ENCODE measurements at places on chromosomes 7 and 10.

DNA sequence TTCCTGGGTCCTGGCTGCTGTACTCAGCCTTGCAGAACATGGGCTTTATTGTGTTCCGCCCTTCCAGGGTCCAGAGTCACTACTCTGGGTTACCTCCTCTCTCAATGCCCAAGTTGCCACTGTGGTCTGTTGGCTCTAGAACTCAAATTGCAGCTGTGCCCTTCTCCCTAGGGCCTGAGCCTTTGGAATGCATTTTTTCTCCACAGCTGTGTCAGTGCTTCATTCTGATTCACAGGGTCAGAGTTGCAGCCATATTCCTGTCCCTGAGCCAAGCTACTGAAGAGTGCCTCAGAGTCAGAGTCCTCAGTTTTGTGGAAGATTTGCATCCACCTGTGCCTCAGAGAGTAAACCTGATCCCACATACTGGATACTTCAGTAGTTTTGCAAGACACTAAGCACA, 167.5 kb downstream of the ITGB1 start:
- DNase-seq, result no peak

DNA sequence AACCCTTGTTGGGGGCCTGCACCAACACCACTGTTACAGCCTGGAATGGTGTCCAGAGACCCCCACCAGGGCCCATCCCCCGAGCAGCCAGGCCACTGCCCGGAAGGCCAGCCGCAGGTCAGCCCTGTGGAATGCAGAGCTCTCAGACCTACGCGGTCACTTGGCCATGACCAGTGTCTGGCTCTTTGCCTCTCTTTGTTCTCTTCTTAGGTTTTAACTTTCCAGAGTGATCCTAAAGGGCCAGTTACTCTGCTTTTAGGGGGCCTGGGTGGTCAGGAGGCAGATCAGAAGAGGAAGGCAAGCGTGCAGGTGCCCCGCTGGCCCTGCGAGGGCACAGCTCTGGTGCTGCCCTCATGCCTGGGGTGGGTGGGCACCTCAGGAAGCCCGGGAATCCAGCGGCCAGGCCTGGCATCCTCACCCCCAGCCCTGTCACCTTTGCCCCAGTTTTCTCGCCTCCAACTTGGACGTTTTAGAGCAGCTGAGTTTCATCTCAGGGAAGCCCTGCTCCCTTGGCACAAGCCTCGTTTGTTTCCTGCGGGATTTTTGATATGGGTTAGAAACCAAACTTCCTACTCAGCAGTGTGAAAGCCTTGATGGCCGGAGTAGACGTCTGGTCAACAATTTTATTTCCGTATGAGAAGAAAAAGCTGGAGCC, 62.5 kb upstream of the CHST15 start:
- DNase-seq, result no peak

DNA sequence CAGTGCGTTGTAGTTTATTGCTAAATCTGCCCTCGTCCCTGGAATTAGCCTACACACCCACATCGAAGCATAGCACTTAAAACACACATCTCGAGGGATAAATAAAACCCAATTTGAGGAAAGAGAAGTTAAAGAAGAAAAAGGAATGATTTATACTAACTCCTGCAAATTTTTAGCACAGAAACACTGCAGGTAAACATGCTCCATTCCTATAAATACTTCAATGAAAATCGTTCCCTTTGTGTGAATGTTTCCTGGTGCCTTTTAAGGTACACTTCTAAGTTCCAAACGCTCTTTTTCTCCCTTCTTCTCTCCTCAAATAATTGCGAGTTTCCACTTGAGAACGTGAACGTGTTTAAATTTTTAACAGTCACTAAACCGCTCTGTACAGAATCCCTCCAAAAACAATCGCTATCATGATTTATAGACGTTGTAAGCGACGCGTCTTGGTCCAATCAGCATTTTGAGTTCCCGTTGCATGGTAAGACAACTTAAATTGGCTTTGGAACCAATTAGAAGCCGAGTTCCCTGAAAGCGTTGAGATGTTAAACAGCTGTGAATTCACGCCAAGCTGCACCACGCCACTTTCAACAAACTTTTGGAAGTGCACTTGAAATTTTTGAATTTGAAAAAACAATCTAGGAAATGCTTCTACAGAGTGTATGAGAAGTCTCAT, 12.5 kb upstream of the EBLN1 start:
- peak; percentile 41 for DNase-seq

GRCh38 chr10:20040012-20040411, 223.8 kb downstream of the PLXDC2 start:
- DNase-seq, result no peak

GRCh38 chr10:124262234-124262865, 156.4 kb downstream of the OAT start:
- no peak for DNase-seq

- DNase-seq, result no peak
Measured at GRCh38 chr7:98300595-98301372, 19.3 kb downstream of the BRI3 start.

DNA sequence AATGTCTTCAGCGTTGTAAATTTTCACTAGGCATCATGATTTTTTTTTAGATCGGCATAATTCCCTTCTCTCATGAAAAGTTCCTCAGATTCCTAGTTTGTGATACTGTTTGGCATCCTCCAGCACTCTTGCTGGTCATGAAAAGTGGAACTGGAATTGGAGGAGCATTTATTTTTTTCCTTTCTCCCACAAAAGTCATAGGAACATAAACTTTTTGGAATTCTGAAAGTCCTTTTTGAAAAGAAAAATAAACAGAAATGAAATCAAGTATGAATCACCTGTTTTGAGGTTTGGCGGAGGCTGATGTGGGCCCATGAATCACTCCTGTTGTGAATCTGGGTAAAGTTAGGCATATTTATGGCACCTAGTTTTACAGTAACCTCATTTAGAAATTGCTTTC, 17.7 kb downstream of the CACNB2 start:
- DNase-seq, result no peak

DNA sequence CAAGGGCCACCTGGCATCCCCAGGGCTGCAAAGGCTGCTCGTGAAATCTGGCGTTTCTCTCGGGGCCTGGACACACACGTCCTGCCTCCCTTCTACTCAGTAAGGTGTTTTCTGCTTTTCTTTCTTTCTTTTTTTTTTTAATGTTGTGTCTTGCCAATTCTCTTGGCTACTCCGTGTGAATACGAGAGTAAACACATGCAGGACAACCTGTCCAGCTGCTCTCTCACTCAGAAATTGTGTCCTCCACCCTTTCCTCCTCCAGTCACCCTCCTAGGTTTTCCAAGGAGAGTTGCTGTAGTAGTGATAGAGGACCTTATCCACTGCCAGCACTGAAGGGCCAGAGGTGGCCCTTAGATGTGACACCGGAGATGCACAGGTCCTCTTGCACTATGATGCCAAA, 858 bp upstream of the TEX36 start:
- DNase-seq, result no peak

GRCh38 chr7:68122801-68123200, 1126.2 kb downstream of the TYW1 start:
- DNase-seq, result no peak

GRCh38 chr10:123930340-123931001, 38.9 kb upstream of the CPXM2 start:
- DNase-seq, result no peak

GRCh38 chr10:95475827-95476468, 85.2 kb downstream of the SORBS1 start:
- no peak for DNase-seq

GRCh38 chr10:90732581-90732980, 125.3 kb downstream of the HTR7 start:
- no peak for DNase-seq

DNA sequence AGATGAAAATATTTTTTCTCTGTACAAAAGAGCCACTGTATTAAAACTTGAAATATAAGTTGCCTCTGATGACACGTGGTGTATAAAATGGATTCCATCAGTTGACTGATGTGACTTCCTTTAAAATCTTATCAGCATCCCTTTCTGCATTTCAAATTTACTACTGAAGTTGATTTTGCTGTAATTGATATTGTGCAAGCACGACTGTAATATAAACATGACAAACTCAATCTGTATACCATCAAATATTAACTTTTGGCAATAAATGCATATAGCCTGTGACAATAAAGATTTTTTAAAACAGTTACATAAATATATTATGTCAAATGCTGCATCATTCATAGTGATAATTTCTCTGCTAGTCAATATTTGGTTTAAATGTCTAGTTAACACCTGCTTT, 7.8 kb downstream of the PAPSS2 start:
- no peak for DNase-seq

DNA sequence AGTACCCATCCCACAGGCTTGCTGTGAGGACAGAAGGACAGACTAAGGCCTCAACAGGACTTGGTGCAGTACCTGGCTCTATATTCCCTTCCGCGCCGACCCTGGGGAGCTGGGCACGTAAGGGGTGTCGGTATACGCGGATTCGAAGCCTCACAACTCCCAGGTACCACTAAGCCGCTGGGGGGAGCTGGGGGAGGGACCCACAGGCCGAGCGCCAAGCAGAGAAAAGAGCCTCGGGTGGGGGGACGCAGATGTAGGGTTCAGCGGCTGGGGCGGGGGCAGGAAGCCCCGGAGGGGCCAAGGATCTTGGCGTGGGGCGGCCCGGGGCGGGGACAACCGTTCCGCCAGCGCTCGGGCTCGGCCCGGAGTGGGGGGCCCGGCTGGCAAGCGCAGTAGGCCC, 126.4 kb upstream of the ZNF746 start:
- peak; percentile 29 for DNase-seq

DNA sequence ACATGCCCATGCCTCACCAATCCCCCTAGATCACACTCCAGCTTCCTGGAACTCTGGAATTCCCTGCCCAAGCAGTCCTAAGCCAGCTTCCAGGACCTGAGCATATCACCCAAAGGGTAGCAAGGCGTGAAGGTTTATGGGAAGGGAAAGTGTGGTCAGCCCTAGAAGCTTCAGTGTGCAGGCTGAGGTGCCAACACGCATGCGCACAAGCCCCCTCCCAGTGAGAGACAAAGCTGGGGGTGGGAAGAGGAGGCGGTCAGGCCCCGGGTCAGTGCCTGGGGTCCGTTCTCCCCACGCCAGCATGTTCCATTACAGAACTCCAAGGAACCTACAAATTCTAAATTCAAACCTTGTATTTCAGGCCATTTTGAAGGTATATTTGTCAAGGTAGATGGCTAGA, 103.6 kb upstream of the C7orf33 start:
- no peak for DNase-seq

DNA sequence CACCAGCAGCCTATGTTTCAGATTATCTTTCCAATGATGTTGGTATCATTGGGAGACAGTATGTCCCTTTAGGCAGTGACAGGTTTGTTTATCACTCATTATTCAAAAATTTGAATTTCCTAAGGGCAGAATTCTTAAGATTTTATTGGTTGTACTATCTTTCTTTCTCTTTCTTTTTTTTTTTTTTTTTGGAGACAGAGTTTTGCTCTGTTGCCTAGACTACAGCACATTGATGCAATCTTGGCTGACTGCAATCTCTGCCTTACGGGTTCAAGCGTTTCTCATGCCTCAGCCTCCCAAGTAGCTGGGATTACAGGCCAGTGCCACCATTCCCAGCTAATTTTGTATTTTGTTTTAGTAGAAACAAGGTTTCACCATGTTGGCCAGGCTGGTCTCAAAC, 111.2 kb downstream of the PON1 start:
- DNase-seq, result no peak

DNA sequence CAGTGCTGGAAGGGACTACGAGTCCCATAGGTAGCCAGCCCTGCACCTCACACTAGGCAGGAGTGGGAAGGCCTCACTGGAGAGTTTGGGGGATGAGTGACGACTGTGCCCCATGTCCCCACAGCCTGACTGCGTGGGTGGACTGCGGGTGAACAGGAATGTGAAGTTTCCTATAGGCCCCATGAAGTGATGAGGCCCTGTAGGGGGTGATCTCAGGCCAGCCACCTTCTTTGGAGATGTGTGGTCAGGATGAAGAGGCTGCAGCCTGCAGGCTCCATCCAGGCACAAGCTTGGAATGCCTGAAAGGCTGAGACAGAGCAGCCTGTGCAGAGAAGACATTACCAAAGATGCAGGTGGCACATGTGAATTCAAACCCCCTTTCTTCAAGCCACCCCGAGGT, 94.9 kb downstream of the CPXM2 start:
- DNase-seq, result no peak

- no peak for DNase-seq
Measured at GRCh38 chr10:71719464-71720201, at the start of gene C10orf105. Gene C10orf105 (minus strand): TSS chr10:71719778. CDS start chr10:71716337, 3,441 bp downstream.

DNA sequence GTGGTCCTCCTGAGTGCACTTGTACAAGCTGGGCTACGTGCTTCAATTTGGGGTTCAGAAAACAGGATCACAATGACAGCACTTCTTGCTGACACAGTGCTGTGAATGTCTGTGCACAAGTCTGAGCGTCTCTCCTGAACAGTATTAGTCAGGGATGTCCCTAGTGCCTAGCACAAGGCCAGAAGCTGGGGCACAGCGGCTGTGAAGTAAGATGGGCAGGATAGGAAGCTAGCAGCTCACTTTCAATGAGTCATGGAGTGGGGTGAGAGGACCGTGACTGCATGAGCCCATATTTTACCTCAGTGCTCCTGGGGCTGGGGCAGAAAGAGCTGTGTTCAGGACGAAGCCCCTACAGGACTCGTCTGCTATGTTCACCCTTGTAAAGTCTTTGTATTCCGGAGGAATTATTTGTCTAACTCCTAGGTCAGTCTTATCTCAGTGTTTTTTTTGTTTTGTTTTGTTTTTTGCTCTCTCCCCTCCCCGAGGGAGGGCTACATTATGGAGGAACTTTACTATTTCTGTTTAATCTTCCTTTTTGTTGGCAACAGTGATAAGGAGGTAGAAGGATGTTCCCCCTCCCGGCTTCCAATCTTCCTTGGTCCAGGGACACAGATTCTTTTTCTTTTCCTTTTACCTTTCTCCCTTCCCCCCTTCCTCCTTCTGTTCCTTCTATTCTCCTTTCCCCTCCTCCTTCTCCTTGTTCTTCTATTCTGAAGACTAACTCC, 2.8 kb upstream of the LRMDA start:
- no peak for DNase-seq

DNA sequence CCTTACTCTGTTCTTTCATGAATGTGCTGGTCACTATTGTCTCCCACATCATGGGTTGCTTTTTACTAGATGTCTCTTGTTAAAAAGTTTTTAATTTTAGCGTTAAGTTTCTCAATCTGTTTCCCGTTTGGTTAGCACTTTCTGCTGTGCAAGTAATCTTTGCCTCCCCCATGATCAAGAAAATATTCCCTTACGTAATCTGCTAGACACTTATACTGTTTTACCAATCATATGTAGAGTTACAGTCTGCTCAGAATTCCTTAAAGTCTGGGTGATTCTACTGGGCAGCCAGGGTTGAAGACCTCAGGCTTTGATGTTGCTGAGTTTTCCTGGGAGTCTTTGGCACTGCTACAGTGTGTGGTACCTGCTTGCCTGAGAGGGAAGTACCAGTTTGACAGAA, 38.2 kb upstream of the RPA3 start:
- no peak for DNase-seq

GRCh38 chr7:116461500-116461899, 38.0 kb upstream of the CAV2 start:
- DNase-seq, result no peak

DNA sequence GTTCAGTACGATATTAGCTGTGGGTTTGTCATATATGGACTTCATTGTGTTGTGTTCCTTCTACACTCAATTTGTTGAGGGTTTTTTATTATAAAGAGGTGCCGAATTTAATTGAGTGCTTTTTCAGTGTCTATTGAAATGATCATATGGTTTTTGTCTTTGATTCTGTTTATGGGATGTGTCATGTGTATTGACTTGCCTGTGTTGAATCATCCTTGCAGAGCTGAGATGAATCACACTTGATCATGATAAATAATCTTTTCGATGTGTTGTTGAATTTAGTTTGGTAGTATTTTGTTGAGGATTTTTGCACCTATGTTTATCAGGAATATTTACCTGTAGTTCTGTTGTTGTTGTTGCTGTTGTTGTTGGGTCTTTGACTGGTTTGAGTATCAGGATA, 39.8 kb downstream of the ATOH7 start:
- DNase-seq, result no peak

GRCh38 chr10:18008986-18009385, 57.3 kb downstream of the SLC39A12 start:
- DNase-seq, result no peak
